ENCODE measurements at places on chromosomes 2 and 18.

- peak; percentile 77 for DNase-seq
Measured at GRCh38 chr2:196927376-196928225, 1.1 kb upstream of the PGAP1 start.

DNA sequence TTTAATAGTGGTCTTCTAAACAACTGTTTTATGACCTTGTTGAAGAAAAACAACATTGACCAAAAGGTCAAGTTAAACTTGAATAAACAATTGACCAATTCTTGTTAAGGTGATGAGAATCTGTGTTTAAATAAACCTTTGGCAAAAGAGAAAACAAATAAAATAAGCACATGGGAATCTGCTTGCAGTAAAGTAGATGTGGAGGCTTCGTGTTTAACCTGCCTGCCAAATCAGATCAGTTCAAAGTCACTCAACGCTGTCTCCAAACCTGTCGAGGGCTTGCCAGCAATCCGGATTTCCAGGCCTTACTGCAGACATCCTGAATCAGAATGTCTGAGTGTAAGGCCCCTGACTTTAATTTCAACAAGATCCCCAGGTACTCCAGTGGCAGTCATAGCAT lies 55.1 kb upstream of the AQP4 start:
- DNase-seq, result no peak

- DNase-seq, result no peak
Measured at GRCh38 chr2:83565626-83566025, 893.5 kb downstream of the SUCLG1 start.

DNA sequence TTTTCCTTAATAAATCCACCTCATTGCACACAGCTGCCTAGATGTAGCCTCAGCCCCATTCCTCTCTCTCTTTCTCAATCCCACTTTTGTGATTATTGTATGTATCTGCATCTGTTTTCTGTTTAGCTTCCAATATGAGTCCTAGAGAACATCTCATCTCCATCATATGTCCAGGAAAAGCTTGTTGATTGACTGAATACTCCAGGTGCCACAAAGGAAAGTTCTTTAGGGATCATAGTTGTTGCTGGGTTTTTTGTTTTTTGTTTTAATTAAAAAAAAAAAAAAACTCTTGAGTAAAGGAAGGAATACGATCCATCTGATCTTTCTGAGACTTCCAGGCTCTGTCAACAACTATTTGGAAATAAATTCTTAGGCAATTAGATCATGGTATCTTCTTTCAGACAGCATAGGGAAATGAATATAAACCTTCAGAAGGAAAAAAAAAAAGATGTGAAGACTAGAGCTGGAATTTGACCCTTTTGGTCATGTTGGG lies 42.5 kb downstream of the KIAA2012 start:
- no peak for DNase-seq

All from activated naive CD4-positive, alpha-beta T cell treated with anti-CD3 and anti-CD28 coated beads, Interleukin-2, amount 10 ng/mL, durations not matched to agents 7 days and 5 days (primary cell).